ENCODE measurements at places on chromosomes 2 and 18.

DNA sequence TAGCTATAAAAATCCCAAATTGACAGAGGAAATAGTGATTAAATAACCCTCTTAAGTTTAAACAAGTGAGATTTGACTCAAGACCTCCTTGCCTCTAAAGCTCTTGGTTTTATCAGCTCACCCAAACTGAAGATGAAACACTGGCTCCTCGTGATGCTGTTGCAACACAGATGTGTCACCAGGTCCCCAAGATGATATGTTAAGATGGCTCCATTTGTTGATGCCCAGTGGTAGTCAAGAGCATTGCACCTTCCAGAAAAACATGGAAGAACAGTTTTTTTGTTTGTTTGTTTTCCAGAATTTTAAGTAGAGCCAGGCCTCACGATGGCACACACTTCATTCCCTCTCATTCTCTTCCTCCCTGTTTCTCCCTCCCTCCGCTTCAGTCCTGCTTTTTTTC is 399.8 kb downstream of the TXNL1 start:
- DNase-seq = no peak

GRCh38 chr2:217707131-217707611 is 295.6 kb downstream of the TNS1 start:
- DNase-seq = peak; percentile 17

GRCh38 chr2:16537347-16537746 is 128.3 kb downstream of the CYRIA start:
- DNase-seq = no peak

- no peak for DNase-seq
Observed at GRCh38 chr2:138012082-138012481, 47.8 kb downstream of the HNMT start.

GRCh38 chr18:25646971-25647370 is 295.0 kb upstream of the ZNF521 start:
- no peak for DNase-seq

DNA sequence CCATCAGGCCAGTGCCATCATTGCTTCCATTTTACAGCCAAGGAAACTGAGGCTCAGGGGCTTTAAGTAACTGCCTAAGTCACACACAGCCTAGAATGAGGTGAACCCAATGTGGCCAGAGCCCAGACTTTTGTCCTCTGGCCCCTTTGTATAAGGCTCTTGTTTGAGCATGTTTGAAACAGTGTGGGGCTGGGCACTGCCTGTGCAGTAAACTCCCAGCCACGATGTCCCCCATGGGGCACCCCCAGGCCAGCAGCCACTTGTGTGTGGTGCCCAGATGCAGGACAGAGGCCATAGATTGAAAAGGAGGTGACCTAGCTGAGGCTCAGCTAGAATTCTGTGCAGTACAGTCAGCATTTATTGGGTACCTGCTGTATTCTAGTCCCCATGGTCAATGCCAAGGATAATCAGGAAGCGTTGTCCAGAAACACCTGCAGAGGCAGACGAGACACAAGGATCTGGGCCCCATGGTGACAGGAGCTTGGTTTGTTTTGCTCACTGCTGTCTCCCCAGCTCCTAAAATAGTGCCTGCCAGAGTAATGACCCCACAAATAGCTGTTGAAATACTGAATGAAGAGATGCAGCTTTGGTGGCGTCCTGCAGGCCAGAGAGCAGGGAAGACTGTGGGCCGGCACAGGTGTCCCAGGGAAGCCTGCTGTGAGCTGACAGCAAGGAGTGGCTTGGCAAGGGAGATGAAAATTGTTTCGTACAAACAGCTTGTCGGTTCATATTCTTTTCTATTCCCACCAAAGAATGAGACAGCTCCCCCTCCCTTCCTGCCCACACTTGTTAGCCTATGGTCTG is 160.7 kb downstream of the LDLRAD4 start:
- DNase-seq = no peak

DNA sequence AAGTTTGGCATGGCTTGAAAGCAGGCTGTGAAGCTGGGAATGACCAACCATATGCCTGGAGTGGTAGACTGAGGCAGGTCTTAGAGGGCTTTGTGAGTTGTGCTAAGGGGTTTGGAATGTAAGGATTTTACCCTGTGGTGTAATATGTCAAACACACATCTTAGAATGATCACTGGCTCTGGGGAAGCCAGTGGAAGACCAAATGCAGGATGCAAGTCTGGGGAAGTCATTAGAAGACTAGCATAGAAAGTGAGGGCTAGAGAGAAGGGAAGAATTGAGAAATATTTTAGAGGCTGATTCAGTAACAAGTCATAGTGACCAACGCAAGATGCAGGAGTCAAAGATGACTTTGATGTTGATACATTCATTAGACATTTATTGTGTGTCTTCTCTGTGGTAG is 3.5 kb upstream of the FHOD3 start:
- no peak for DNase-seq

GRCh38 chr2:19866771-19867170 is 35.0 kb downstream of the TTC32 start:
- no peak for DNase-seq

GRCh38 chr2:20378891-20379519 is 28.4 kb upstream of the PUM2 start:
- DNase-seq = no peak

- no peak for DNase-seq
Observed at GRCh38 chr2:137672989-137673552, 291.2 kb upstream of the HNMT start.

DNA sequence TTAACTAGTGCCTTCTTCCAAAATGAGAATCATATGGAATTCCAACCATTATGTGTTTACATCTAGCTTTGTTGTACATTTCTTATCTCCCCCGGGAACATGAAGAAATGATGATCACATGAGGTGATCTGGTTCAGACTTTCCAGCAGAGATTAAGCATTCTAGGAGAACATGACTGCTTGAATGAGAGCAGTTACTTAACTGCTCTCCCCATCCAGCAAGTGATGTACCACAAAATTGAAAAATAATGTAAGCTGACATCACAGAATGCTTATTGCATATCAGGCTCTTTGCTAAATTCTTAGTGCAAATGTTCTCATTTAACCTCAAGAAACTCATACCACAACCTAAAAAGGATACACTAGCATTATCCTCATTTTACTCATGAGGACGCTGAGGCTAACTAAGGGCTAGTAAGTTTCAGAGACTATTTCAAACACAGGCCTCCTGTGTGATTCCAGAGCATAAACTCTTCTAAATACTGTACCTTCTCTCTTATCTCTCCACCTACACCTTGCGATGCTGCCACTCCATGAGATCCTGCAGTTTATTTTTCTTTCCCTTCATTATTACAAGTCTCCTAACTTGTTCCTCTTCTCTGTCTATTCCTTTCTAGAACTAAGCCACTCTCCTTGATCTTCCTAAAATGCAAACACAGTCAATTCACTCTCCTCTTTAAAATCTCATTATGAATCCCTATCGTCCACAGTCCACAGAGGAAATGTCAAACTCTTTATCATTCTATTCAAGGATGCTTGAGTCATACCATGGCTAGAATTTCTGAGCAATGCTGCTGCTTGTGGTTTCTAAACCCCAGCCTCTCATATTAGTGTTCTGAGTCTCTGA is 1224.8 kb upstream of the ZEB2 start:
- no peak for DNase-seq

DNA sequence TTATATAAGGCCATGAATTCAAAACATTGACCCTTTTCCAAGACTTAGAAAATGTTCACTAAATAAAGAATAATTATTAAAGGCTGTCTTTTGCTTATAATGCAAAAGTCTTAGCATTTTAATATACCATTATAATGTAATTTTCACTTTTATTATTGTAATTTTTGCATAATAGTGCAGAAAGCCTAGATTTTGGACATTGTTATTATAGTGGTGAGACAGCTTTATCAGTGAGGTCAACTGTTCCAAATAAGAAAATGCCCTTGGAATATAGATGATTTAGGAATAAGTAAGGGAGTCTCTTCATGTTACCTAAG is 56.6 kb downstream of the ATIC start:
- DNase-seq = no peak

DNA sequence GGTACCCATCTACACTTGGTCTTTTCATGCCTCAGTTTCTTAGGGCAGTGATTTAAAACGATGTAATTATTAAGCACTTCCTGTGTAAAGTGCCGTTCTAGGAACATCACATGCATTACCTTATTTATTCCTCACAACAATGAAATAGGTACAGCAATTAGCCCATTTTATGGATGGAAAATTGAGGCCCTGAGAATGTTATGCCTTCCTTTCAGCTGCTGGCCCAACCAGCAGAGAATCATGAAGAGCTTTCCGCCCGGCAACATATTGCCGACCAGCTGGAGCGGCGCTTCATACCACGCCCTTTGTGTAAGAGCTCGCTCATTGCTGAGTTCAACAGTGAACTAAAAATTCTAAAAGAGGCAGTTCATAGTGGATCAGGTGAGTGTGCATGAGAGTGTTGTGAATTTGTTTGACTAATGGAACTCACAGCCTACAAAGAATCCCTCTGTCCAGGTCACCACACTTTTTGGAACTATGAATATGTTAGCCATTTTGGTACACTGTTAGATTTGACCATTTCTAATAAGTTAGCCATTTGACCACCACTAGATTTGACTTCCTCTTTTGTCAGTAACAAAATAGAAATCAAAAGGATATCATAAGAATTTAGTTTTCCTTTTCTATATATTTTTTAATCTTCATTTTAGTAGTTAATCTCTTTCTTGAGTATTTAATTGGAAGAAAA is 25.6 kb upstream of the RPE start:
- no peak for DNase-seq

DNA sequence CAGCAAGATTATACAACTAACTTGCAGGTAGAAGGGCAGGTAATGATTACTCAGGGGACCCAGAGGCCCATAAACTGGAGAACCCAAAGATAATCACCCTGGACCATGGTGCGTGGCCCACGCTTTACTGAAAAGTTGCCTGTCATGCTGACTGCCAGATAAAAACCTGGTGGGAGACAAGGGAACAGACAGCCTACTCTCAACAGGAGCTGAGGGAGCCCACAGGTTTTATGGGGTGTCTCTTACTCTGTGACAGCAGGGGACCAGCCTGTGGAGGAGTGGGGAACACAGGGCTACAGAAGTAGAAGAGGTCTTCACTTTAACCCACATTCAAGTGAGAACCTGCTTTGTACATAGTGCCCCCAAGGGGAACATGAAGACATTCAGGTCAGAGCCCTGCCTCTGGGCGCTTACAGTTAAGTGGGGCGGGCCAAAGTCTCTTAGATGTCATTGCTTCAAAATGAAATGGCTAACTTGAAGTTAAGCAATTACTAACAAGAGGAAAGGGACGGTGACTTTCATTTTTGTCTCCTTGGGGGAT is 60.4 kb downstream of the DHRS9 start:
- no peak for DNase-seq

- no peak for DNase-seq
Observed at GRCh38 chr2:98308068-98308467, 38.2 kb upstream of the CNGA3 start.

GRCh38 chr2:138572318-138572717 is 70.7 kb downstream of the SPOPL start:
- no peak for DNase-seq

DNA sequence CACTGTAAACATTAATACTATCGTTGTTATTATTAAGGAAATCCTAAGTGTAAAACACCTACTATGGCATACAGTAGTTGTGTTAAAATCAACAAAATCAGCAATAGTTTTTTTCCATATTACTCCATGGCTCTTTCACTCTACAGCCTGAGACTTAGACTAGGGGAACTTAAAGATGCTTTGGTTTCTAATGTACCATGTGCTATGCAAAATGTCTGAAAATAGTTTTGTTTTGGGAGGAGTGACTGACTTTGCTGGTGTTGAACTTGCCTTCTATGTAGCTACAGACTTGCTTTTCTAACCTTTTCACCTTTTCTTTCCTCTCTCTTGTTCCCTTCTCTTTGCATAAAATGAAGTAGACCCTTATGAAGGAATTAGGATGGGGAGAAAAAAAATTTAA is 159.0 kb upstream of the CCDC195 start:
- no peak for DNase-seq

DNA sequence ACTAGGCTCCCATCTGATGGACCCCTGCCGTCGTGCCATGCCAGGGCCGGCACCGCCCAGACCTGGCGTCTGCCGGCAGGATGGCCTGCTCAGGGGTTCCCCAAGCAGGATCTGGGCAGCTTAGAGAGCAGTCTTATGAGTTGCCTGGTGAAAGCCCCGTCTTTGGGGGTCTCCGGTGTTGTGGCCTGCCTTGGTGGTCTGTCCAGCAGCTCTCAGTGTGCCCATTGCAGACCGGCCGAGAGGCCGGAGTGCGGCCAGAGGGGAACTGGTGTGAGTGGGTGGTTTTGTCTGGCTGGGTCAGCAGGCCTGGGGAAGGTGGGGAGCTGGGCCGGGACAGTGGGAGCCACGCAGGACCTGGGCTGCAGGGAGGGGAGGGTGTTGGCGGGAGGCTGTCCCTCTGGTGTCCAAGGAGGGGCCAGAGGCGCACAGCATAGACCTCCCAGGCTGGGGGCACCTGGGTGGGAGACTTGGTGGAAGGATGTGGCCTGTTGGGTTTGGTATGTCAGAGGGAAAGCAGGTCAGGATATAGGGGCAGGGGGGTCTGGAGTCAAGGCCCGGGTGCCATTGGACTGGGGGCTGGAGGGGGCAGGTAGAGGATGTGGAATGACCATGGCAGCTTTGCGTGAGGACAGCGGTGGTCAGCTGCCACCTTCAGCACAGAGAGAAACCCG is 16.5 kb downstream of the GPC1 start:
- no peak for DNase-seq

DNA sequence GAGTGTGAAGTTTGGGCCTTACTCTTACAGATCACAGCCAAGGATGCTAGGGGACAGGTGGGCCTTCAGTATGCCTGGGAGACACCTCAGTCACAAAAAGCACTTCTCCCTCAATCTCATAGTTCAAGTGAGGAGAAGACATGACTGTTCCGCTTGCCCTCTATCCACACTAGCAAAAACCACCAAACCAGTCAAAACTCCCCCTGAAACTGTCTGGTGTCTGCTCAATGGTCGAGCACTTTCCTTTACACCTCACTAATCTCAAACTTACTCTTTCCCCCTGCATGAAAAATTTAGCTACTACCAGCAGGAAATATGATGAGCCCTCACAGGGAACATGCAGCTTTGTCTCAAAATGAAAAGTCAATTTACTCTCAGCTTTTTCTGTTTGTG is 232.2 kb downstream of the TRIB2 start:
- DNase-seq = no peak

DNA sequence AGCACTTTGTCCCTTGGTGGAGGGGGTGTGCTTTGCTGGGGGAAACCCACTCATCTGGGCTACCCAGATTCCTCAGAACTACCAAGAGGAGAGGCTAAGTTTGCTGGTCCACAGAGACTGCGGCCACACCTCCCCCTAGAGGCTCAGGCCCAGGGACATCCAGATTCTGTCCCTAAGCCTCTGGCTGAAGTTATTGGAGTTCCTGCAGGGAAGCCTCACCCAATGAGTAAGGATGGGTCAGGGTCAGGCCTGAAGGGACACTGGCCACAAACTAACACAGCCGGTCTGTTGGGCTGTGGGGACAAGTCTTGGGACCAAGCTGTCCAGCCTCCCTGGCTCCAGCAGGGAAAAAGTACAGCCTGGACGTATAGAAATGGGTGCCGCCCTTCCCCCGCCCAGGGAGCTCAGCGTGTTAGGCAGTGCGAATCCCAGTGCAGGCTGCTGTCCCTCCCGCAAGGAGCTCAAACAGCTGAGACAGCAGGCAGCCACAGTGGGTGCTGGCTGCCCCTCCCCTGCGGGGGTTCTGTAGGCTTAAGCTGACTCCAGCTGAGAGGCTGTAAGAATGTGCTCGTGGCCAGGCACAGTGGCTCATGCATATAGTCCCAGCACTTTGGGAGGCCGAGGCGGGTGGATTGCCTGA is 86.9 kb upstream of the ARL5A start:
- DNase-seq = no peak

Measured in cerebellar nuclear complex (tissue), 1 donor.